ENCODE measurements at places on chromosomes 6 and 20.

DNA sequence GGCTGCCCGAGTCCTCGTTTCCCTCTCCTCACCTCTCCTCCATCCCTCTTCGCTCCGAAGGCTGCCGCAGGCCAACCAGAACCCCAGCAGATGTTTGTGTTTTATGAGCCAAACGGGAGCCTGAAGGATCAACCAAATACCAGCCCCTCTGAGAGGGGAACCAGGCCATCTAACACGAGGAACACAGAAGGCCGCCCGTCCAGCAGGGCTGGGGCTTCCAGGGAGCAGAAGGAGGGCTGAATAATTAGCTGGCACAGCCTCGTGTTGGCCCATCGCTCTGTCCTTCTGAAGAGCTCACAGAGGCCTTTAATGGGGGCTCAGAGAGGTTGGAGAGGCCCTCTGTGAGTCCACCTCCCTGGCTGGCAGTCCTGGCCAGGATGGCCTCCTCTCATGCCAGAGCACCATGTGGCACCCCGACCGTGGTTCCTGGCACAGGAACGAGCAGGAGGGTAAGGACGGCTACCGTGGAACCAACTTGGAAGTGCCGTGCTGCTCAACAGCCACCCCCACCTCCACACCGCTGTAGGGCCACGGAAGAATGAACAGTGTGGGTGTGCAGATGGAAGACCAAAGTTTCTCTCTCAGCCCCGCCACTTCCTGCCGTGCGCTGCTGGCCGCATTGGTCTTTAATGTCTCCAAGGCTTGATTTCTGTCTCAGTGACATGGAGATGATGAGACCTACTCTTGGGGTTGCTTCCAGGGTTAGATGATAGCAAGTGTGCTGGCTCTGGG is 155.2 kb downstream of the SCML4 start:
- no peak for DNase-seq

- no peak for DNase-seq
Measured at GRCh38 chr6:72416744-72417465, 205.0 kb upstream of the KCNQ5 start.

DNA sequence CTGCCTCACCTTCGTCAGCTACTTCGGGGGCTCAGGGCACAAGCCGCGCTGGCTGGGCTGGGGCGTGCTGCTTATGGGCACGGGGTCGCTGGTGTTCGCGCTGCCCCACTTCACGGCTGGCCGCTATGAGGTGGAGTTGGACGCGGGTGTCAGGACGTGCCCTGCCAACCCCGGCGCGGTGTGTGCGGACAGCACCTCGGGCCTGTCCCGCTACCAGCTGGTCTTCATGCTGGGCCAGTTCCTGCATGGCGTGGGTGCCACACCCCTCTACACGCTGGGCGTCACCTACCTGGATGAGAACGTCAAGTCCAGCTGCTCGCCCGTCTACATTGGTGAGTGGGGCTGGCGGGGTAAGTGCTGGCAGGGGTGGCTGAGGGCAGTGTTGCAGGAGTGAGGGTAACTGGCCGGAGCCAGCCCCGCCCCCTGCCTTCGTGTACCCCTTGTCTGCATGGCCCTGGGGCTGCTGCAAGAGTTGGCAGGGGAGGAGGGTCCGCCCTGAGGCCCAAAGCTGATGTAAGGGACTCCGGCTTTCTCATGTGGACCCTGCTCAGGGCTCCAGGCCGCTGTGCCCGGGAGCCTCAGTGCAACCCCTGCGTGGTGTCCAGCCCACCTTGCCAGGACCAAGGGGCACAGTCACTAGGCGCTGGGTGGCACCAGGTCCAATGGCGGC is 14.8 kb downstream of the SLCO4A1 start:
- no peak for DNase-seq

DNA sequence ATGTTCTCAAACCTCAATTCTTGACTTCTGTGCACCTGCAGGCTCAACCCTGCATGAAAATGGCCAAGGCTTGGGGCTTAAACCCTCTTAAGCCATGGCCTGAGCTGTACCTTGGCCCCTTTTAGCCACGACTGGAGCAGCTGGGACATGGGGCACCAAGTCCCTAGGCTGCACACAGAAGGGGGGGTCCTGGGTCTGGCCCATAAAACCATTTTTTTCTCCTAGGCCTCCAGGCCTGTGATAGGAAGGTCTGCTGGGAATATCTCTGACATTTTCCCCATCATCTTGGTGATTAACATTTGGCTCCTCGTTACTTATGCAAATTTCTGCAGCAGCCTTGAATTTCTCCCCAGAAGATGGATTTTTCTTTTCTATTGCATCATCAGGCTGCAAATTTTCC is 119.4 kb upstream of the VGLL2 start:
- no peak for DNase-seq

- DNase-seq, result no peak
Measured at GRCh38 chr6:145544041-145544440, 191.3 kb downstream of the EPM2A start.

- DNase-seq, result no peak
Measured at GRCh38 chr6:104540743-104541142, 319.0 kb downstream of the HACE1 start.

GRCh38 chr6:149464411-149464810 is 20.4 kb downstream of the ZC3H12D start:
- DNase-seq, result no peak

DNA sequence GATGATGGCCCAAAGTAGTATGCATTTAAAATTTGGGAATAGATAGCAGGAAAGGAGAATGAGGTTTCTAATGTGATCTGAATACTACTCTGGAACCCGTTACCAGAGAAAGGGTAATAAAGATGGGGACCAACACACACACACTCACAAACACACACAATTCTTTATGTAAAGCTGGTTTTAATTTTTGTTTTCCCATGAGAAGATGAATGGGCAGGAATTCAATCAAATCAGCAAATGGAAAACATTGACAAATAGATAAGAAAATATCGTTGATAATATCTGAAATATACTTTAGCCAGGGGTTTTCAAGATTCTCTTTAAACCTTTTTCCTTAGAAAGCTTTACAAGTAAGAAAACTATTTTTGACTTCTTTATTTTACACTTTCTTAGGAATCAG is 303.0 kb downstream of the PRL start:
- DNase-seq, result no peak

- no peak for DNase-seq
Measured at GRCh38 chr6:165692106-165692653, 29.1 kb upstream of the PDE10A start.

DNA sequence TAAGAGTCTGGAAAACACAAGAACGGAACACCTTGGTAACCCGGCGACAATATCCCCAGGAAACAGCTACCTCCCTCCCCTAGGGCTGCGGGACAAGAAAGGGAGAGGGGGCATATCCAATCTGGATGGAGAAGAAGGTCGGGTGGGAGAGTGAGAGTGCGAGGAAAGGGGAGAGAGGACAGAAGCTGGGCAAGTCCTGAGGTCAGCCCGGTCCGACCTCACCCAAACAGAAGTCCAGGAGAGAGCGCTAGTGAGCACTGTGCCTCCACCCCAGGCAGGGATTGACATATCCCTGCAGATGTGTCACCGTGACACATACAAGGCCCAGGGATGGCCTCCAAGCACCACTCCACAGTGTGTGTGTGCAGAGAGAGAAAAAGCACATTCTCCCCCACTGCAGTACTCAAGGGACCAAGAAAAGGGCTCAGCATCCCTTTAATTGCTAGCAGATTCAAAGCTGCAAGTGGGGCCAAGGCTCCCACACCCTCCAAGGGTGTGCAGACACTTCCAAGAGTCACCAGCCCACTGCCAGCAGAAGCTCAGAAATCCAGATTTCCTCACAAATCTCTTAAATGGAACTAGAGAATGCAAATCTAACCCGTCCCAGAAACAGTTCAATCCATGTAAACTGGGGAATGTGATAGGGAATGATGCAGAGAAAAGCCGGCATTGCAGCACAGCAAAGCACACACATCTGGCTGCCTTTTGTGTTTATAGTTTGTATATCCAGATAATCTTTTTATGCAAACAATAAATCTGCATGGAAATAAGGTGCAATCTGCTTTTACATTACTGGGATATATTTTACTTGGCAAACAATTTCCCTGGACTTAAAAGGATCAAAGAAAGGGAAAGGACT is 3.1 kb downstream of the PXDC1 start:
- DNase-seq, result peak; percentile 44

GRCh38 chr6:167090171-167090570 is 32.7 kb upstream of the CCR6 start:
- peak; percentile 45 for DNase-seq

DNA sequence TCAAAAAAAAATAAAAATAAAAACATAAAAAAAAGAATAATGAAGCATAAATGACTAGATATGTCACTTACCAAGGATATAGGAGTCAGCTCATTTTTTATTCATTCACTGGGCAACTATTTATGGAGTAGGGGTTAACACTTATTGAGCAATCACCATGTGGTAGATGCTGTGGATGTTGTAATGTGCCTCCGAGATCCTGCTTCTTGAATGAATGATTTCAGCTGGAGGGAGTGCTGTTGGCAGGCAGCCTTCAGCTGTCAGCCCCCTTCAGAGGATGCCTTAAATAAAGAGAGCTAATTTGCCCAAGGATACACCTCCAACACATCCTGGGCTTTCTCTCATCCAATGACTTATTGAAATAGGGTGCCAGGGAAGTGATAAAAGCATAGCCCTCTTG is 229.5 kb upstream of the DTNBP1 start:
- DNase-seq, result no peak

GRCh38 chr6:45115696-45116095 is 212.4 kb upstream of the RUNX2 start:
- DNase-seq, result no peak

GRCh38 chr6:158905277-158905676 is 86.1 kb upstream of the EZR start:
- DNase-seq, result no peak

GRCh38 chr6:157056275-157056674 is 267.0 kb downstream of the TMEM242 start:
- no peak for DNase-seq

DNA sequence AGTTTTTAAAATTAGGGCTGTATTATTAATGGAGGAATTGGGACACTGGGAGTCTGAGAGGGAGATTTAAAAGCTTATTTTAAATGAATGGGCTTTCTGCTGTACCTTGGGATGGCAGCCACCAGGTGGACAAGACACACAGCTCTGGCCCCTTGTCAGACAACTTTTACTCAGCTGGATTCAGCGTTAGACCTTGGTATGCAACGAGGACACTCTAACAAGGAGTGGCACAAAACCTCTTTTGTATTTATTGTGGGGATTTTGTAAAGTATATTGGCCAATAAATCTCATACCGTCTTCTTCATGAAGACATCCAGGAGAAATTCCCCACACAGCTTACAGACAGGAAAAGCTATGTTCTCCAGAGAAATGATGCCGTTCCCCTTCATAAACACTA is 105.7 kb downstream of the LCA5 start:
- DNase-seq, result no peak

GRCh38 chr20:42779216-42779615 is 410.5 kb downstream of the PTPRT start:
- DNase-seq, result no peak

DNA sequence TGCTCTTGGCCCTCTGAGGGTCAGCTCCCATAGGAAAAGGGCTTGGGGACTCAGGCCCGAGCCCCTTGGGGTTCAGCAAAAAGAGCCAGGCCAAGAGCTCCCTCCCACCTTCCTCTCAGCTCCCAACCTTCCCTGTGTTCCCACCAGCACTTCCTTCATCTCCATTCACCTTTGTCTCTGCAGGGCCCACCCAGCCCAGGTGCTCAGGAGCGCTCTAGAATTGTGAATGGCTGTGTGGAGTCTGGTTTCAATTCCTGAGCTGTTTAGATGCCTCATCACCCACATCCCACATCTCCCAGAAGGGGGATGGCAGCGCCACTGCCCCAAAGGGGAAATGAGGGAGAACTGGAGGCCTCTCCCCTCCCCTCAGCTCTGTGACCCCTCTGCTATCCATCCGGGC is 7.7 kb downstream of the GRM4 start:
- DNase-seq, result no peak

- no peak for DNase-seq
Measured at GRCh38 chr6:151352410-151353396, 38.7 kb downstream of the ZBTB2 start.

DNA sequence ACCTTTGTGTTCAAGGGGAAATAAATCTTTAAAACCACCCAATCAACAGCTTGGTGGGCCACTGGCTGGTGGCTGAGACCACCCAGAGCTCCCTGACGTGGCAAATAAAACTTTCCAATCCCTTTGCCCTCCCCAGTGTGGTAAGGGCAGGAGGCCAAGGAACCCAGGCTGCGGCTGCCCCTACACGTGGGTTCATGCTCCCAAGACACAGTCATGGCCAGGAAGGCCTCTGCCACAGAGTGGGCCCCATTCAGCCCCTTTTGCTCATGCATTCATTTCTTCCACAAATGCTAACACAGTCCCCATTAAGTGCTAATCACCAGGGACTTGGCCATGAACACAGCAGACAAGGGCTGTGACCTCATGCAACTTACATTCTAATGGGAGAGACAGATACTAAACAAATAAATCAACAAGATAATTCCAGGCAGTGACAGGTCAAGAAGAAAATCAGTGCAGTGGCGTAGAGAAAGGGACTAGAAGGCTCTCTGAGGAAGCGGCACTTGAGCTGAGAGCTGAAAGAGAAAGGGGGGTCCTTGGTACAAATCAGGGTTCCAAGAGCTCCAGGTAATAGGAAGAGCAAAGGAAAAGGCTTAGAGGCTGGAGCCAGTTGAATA is 13.8 kb downstream of the PREX1 start:
- DNase-seq, result no peak

DNA sequence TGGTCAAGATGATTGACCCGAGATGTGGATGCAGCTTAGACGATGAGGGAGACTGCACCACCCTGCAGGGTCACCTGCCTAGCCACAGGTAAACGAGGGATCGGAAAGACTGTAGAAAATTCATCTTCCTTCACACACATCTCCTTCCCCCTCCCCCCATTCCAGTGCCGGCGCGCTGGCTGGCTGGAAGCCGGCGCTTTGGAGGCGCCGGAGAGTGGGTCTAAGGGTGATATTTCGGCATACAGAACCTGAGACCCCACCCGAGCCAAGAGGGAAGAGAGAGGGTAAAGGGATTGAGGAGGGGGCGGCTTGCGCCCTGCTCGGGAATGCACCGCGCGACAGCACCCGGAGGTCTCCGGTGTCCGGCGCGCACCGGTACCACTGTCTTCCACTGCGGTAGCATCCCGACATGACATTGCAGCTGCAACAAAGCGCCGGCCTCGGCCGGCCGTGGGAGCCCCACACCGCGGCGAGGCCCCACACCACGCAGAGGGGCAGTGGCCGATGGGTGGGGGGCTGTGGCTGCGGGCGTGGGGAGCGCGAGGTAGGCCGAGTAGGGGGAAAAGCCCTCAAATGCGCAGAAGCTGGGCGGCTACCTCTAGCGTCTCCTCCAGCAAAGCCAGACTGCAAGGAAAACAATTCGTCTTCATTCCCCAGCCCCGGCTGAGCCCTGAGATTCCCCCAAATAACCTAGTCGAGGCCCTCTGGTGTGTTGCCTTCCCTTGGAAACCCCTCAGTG is 984 bp downstream of the TNFRSF21 start:
- DNase-seq, result no peak

DNA sequence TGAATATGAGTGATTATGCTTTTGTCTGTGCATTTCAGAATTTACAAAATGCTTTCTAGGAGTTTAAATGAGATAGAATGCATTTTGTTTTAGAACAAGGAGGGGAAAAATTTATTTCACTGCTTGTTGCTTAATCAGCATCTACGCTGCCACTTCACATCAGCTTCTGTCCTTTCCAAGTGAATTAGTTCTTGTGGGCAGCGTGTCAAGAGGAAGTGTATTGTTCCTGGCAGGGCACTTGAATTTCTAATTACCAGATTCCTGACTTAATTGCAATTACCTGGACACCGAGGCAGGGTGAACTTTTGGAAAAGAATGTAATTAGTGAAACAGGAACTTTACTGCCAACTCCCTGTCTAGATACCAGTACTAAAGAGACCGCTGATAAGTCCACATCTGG is 263.5 kb downstream of the TMEM242 start:
- DNase-seq, result no peak

- no peak for DNase-seq
Measured at GRCh38 chr6:168041928-168042327, 37.1 kb downstream of the FRMD1 start.

Measured in GDM1 (cell line).